ENCODE measurements at places on chromosomes 5 and 9. TPM values are rescaled to one million over a fixed set of nuclear protein-coding genes. Genes with fewer than 3 reads are reported as not detected.

Gene PTPRD
- total RNA-seq: 124 TPM

Gene PLEKHG4B
- total RNA-seq: 56.8 TPM

Gene DBH
- not detected for total RNA-seq

Gene PRRX2
- total RNA-seq: 0.91 TPM

Gene OTULIN
- 30.0 TPM for total RNA-seq

Gene SAXO1
- 0.22 TPM for total RNA-seq

Gene IL3
- total RNA-seq: not detected

GRCh38 chr5:82019342-82020138, 47.7 kb downstream of the ATG10 start:
- no peak for DNase-seq

DNA sequence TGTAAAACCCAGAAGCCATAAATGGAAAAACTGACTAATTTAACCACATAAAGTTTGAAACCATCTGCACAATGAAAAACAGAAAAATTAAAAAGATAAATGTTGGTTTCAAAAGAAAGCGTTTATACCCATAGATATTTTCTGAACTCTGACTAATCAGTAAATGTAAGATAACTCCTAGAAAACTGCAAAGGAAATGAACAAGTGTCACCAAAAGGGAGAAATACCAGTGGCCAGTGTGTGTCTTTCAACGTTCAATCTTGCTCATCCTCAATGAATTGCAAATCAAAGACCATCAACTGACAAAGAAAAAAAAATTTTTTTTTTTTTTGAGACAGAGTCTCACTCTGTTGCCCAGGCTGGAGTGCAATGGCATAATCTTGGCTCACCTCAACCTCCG, 180.1 kb downstream of the SYK start:
- no peak for DNase-seq

DNA sequence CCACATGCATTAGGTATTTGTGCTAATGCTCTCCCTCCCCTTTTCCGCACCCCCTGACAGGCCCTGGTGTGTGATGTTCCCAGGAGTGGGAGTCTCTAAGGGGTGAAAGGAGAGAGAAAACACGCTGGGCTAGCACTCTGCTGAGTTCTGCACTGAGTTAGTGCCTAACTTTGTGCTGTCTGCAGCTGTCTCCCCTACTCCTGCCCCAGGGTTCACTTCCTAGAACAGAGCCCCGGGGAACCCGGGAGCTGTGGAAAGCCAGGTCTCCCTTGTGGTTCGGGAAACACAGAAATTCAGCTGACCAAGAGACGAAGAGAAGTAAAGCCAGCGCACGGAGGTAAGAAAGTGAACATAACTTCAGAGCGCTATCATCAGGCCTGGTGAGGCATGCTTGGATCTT, 20.7 kb upstream of the ANKRD18A start:
- no peak for DNase-seq

DNA sequence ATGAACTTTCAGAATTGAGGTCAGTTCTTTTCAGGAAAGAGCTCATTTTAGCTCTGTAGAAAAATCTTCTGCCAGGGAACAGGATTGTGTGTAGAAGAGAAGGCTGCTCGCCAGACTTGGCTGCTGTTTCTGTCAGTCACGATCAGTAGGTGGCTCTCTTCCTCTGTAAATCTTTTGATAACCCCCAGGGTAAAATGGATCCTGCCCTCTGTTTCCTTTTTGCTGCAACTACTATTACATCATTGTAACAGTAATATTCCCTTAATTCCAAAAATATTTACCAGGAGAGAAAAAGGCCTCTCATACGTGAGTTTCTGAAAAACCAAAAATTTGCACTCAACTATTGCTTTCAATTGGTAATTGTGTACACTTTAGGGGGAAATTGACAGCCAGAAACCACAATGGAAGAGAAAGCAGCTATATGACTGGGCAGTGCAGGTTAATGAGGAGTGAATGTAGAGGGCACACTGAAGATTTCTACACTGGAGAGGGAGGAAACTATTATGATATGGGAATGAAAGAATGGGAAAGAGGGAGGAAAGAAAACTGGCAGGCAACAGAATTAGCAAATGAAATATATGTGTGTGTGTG, 12.3 kb downstream of the IFNA21 start:
- no peak for DNase-seq

DNA sequence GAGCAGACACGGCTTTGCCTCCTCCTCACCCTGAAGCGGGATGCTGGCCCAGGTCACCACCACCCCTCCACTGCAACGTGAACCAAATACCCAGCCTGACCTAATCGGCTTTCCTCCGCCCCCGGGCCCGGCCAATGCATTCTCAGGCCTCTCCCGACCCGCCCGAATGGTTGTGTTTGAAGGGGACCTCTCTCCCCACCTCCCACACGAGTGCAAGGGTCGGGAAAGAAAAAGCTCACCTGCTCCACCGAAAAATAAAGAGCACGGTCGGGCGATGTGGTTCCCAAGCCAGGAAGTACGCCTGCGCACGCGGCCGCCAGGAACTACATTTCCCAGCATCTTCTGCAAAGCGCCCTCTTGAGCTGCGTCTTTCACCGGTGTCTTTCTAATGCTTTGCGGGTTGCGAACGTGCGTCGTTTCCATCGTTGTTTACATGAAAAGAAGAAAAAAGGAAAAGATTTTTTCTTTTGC, at the start of gene ZNF883:
ZNF883 (minus strand) TSS at position 282 of the 471 bp plus-strand sequence.
- peak; percentile 36 for DNase-seq

DNA sequence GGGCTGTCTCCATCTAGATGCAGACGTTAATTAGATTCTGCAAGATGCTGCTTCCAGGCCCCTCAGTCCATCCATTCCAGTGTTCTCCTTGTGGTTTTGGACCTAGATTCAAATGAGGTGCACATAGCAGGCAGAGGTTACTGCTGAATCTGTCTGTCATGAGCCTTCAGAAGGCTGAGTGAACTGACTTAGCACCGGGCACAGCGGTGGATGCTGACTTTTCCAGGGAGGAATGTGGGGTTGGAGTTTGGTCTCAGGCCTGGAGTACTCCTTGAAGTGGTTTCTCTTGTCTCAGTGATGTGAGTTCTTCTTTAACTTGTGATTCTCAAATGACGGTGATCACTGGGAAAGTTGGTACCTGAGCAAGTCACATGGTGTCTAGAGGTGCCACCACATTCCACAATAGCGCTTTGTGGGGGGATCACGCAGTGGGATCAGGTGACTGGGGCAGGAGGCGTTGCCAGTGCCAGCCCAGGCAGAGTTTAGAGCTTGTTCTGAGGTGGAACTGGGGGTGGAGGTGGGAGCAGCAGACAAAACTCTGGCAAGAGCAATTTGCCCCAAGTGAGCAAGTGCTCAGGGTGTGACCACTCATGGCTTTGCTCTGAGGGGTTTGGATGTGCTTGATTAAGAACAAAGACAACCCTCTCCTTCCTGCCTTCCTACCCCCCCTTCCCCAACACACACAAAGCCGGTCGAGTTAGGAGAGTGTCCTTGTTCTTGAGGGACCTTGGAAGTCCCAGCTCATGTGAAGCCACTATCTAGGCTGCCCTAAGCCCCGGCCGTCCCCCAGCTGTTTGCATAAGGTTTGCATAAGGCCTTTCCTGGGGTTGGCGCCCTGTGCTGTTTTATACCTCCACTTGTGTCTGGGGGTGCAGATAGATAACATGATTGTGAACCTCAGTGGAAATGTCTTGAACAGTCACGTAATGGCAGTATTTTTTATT, 25.1 kb downstream of the JADE2 start:
- no peak for DNase-seq

DNA sequence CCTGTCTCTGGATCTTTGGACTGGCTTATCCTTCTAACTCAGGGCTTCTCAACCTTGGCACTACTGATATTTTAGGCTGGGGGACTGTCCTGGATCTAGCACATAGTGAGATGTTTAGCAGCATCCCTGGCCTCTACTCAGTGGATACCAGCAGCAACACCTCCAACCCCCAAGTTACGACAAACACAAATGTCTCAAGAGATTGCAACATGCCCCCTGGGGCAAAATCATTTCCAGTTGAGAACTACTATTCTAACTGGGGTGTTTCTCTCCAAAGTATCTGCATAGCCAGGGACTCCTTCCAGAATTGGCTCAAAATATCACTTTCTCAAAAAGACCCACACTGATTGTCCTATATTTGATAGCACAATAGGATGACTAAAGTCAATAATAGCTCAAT, 7.2 kb upstream of the TLR4 start:
- DNase-seq: no peak

DNA sequence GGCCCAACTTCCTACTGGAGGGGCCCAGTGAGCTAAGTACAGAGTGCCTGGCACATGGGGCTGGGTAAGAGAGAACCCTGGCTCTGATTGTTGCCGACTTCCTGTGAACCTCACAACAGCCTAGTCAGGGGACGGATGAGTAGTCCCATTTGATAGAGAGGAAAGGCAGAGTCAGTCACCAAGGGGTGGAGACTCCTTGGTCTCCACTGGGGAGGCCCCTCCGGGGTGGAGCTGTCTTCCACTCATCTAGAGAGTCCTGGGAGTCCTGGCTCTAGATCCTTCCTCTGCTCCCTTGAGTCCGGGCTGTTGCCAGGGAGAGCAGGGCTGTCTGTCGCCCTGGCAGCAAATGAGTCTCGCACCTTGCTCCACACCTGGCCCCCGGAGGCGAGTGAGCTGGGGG, 8.0 kb downstream of the GRK6 start:
- no peak for DNase-seq

GRCh38 chr5:140869555-140869886, 764 bp downstream of the PCDHA11 start:
- DNase-seq: no peak

DNA sequence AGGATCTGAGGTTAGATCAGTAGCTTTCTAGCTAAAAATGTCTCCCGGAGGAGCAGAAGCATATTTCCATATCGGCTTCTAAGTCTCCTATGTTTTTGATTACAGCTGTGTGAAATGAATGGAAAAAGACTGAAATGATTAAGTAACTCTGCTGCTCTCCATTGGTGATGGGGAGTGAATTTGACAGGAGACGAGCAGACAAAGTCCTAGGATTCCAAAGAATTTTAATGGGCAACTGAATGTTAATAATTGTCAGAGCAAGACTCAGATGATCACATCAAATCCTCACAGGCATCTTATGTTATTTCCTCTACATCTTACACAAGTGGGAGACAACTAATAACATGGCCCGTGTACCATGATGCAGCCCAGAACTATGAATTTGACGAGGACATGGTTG, 66.8 kb downstream of the LIX1 start:
- no peak for DNase-seq

- no peak for DNase-seq
Observed at GRCh38 chr5:74290634-74291241, 349.8 kb downstream of the ENC1 start.

DNA sequence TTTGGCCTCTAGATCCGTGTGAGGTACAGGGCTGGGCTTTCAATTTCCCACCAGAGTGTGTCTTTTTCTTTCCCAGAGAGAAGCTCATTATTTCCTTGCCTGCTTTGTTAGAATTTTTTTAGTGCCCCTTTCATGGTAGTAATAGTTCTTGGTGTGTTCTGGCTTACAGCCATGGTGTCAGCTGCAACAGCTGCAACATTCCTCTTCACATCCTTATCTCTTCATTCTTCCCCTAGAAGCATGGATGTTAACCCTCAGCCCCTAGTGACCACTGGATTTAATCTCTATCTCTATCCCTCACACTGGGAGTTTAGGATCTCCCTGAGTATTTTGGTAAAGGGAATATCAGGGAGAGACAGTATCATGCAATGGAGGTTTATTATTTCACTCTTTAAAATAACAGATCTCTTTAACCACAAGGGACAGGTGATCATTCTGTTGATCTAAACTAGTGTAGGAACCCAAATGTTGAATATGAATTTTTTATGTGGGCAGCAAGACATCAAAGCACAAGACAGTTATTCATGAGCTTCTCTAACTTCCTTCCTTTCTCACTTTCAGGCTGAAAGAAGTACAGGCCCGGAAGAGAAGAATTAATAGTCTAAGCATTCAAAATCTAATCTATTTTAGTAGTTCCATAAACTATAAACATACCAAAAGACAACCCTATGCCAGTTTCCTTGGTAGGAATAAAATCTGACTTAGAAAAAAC, 160.2 kb downstream of the FAM170A start:
- DNase-seq: no peak

GRCh38 chr9:86246752-86247161, 12.7 kb downstream of the C9orf153 start:
- DNase-seq: no peak

DNA sequence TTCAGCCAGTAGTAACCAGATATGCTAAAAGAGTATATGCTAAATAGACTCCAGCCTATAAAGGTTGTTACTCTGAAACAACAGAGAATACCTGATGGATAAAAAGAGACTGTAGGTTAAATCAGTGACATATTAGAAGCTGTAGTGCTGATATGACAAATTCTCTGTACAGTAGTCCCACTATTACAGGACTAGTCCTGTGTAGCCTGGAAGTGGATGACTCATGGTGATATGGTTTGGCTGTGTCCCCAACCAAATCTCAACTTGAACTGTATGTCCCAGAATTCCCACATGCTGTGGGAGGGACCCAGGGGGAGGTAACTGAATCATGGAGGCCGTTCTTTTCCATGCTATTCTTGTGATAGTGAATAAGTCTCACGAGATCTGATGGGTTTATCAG, 276.2 kb upstream of the POU5F2 start:
- no peak for DNase-seq

DNA sequence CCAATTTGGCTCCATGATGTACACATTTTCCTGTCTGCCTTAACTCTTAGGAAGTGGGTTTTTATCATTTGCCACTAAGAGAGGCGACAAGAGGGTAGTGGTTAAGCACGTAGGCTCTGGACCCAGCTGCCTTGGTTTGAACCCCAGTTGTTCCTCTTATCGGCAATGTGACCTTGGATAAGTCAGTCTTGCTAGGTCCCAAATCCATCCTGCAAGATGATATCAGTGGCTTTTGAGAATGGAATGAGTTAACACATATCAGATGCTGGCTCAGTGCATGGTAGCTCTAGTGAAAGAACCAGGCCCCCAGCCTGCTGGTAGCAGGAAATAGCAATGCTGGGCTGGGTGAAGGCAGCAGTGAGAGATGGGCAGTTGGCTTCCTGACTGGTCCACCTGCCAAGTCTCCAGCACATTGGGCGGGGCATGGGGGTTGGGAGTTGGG, 72.5 kb downstream of the STK10 start:
- DNase-seq: no peak

DNA sequence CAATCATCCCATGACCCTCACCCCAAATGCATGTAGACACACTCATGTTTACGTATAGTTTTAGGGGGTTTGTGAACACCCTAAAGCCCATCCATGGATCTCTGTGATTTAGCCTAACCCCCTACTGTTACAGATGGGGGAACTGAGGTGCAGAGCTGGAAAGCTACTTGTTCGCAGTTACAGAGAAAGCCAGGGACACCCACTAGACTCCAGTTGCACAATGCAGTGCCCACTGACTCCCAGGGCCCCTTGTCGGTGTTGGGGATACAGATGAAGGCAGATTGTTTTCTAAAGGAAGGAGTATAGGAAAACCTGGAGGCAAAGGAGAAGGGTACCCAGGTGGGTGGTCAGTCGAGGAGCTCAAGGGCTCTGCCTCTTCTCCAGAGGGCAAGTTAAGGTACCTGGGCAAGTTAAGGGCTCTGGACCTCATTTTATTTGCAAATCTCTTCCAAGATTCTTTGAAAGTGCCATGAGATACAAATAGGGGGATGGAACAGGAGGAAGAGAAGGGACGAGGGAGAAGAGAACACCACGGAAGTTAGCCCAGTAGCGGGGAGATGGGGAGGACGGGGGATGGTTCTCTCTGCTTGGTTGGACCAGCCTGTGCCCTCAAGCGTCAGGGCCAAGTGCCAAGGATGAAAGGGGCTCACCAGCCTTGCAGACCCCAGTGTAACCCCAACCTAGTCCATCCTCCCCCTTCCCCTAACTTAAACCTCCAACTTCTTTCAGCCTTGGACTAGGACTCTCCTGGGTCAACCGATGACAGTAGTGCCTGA, 958 bp downstream of the MYOZ3 start:
- DNase-seq: no peak

All from progenitor cell of endocrine pancreas (in vitro differentiated cells).